CD4-positive, alpha-beta T cell treated with Interleukin-17A for 1 hour (primary cell): ENCODE measurements at places on chromosomes 5 and 9.

DNA sequence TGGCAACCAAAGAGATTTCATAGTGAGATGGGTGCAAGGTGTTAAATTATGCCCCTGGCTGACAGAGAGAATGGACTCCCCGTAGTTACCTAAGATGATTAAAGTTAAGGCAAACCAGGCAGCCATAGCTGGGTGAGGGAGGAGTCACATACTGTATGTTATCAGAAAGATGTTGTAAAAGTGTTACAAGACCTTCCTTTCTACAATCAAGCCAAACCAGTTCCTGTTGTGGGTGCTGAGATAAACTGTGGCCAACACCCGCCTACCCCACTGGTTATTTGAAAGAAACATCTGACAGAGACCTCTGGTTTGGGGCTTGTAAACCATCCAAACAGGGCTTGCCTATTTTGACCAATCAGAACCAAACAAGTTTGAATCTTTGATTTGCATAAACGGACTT lies 684.7 kb upstream of the NUDT12 start:
- no peak for DNase-seq

- DNase-seq = peak; percentile 51
These were observed 98.6 kb downstream of the PAM start for GRCh38 chr5:102853680-102854079.

- DNase-seq = no peak
These were observed 7.5 kb downstream of the RPS6 start for GRCh38 chr9:19372567-19372966.

GRCh38 chr9:7342229-7342628 lies 457.3 kb downstream of the DMAC1 start:
- DNase-seq = no peak

DNA sequence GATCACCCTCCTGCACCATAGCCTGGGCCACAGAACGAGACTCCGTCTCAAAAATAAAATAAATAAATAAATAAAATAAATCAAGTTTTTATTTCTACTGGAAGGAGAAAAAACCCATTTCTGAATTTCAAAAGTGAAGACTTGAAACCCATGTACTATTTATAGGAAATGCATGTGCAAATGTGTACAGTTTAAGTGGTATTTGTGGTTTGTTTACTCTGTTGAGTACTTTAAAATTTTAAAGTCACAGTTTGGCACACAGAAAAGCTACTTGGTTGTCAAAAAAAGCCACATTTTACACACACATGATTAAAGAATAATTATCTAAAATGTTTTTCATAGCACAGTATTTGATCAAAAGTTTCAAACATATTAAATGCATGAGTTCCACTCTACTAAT lies 43.6 kb downstream of the NR3C1 start:
- peak; percentile 31 for DNase-seq

DNA sequence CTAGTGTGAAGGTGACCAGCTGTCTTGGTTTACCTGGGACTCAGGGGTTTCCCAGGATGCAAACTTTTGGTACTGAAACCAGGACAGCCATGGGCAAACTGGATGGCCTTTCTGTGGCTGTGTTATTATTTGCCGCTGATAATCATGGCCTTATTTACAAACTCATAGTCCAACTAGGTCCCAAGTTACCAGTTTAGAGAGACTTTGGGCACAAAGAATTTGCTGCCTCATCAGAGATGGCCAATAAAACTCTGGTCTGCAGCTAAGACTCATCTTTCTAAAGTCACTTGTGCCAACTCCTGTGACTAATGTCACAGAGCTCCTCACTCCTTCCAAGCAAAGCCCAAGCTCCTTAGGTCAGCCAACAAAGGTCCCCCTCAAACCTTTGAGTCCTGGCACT lies 47.5 kb upstream of the PLPP6 start:
- DNase-seq = no peak

- DNase-seq = no peak
These were observed 288.2 kb upstream of the MAP3K1 start for GRCh38 chr5:56527174-56527573.

DNA sequence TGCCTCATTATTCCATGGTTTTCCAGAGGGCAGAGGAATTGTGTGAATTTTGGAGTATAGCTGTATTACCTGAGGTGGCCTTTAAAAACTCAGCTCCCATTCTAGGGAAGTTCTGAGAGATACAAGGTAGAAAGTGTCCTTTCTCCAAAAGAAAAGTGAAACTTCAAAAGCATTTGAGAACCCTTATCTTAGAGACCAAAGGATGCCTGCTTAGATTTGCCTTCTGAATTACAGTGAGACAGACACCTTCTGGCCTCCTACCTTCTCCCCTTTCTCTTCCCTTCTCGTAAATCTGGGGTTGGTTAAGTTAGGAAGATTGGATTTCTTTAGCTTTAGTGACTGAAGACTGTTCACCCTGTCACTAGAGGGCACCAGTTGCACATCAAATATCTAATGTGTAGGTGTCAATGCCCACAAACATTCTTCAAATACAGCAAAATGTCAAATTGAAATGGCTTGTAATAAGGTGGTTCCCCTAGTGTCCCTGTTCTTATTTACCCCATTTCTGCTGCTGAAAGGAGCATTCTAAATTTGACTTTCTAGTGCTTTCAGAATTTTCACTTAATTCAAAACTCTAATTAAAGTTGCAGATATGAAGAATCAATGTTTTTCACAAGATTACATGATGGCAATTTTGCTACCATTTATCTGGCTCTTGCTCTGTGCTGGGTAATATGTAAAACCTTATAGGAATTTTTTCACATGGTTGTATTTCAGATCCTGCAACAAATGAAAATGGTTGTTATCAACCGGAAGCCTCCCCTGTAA lies 46.7 kb downstream of the PRRC1 start:
- DNase-seq = peak; percentile 68

DNA sequence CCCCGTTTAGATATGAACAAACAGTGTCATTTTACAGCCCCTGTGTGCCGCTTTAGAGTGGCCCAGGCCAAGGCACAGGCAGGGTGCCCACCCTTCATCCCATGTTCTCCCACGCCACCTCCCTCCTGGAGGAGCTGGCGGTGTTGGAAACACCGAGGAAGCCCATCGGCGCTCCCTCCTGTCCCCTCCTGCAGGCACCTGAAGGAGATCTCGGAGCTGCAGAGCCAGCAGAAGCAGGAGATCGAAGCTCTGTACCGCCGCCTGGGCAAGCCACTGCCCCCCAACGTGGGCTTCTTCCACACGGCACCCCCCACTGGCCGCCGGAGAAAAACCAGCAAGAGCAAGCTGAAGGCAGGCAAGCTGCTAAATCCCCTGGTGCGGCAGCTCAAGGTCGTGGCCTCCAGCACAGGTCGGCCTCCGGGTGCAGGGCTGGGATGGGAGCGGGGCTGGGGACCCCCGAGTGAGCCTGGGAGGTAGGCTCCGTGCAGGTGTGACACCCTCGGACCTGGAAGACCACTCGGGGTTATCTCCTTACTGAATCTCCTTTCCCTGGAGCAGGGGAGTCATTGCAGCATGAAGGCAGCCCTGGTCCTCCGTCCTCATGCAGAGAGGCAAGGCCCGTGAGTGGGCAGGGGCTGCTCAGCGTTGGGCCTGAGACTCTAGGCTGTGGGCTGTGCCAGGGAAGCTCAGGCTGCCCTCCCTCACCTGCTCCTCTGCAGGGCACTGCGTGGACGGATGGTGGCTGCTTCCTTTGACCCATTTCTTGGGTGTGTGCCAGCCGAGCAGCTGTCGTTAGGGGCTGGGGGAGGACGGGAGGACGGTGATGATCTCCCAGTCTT lies 113.9 kb downstream of the WNK2 start:
- DNase-seq = no peak

GRCh38 chr5:3741374-3741770 lies 145.7 kb downstream of the IRX1 start:
- no peak for DNase-seq

DNA sequence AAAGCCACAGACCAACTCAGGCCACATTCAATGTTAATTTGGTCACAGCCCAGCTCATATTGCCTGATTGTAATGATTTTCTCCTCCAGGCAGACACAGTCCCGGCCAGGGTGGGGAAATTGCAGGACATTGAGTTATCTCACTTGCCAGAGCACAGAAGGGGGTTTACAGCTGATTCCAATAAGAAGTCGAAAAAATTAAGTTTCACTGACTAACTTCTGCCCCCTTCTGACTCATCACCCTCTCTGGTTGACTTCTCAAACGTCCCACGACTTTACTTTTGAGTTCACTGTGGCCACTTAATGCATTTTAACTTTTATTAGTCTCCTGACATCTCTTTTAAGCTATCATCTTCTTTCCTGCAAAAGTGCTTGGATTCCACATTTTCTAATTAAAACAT lies 321.4 kb upstream of the WWC1 start:
- DNase-seq = no peak

- peak; percentile 82 for DNase-seq
These were observed 26.2 kb downstream of the CARNMT1 start for GRCh38 chr9:75001719-75002421.

- DNase-seq = no peak
These were observed 176.0 kb downstream of the FGF18 start for GRCh38 chr5:171595401-171595800.

- no peak for DNase-seq
These were observed 1.6 kb downstream of the TEX48 start for GRCh38 chr9:114680259-114681001.

- no peak for DNase-seq
These were observed 105.6 kb upstream of the ZNF366 start for GRCh38 chr5:72612810-72613209.

DNA sequence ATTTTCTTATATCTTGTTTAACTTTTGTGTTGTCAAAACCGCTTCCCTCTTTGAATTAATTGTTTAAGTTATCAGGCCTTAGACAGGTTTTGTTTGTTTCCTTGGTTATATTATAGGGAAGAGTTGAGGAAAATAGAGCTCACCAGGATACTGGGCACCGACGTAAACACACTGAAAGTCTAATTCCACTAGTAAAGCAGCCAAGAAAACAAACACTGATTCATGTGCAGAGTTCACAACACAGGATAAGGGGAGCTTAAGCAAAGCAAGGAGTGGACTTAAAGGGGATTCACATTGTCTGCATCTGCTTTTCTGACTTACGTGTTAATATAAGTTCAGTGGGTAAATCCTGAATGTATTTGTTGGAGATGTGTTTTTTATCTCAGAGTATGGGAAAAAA lies 139.0 kb upstream of the CDH6 start:
- DNase-seq = no peak

DNA sequence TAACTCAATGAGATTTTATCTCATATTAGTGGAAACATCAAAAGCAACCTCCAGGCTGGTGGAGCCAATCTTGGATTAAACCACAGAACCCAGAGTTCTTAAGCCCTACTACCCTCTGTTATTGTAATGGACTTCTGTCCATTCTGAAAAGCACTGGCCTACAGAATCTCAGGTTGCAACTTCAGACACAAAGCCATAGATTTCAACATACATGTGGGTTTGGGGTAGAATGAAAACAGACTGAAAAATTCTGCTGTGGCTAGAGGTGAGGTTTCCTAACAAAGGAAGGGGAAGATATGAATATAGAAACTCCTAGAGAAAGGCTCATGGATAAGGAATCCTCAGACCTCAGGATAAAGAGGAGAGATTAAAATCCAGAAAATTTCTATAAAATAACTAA lies 569.8 kb upstream of the RIOK2 start:
- DNase-seq = no peak

- peak; percentile 13 for DNase-seq
These were observed 204.9 kb downstream of the CHSY3 start for GRCh38 chr5:130109152-130109551.

GRCh38 chr5:132296412-132297016 lies 2.3 kb downstream of the SLC22A4 start:
- no peak for DNase-seq

DNA sequence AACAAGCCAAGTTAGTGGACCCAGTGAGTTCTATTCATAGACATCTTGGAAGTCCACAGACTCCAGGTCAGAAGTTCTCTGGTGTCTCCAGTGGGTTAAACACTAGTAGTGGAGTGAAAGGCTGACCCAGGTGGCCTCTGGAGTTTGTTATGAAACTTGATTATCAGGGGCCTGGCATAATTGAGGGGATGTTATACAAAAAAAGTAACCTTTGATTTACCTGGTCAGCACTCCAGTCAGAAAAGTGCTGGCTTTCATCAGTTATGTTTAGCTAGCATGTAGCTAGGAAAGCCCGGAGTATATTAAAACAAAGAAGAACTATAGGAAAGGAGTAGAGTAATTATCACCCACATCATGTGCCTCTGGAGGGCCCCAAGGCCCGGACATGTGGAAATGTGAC lies 171.1 kb downstream of the CD180 start:
- no peak for DNase-seq

DNA sequence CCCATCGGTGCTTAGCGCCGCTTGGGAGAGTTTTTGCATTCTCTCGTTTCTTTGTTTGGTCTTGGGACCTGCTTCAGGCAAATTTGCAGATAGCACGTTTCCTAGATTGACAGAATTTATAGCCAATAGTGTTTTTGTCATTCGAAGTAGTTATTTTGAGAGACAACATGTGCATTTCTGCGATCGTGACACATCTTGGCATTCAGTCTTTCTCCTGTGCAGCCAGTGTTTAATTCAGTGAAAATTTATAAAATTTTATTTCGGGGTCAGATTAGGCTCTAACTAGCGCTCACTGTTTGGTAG lies 830 bp downstream of the PRRC1 start:
- peak; percentile 50 for DNase-seq

GRCh38 chr5:10577371-10578292 lies 13.8 kb downstream of the ANKRD33B start:
- no peak for DNase-seq

DNA sequence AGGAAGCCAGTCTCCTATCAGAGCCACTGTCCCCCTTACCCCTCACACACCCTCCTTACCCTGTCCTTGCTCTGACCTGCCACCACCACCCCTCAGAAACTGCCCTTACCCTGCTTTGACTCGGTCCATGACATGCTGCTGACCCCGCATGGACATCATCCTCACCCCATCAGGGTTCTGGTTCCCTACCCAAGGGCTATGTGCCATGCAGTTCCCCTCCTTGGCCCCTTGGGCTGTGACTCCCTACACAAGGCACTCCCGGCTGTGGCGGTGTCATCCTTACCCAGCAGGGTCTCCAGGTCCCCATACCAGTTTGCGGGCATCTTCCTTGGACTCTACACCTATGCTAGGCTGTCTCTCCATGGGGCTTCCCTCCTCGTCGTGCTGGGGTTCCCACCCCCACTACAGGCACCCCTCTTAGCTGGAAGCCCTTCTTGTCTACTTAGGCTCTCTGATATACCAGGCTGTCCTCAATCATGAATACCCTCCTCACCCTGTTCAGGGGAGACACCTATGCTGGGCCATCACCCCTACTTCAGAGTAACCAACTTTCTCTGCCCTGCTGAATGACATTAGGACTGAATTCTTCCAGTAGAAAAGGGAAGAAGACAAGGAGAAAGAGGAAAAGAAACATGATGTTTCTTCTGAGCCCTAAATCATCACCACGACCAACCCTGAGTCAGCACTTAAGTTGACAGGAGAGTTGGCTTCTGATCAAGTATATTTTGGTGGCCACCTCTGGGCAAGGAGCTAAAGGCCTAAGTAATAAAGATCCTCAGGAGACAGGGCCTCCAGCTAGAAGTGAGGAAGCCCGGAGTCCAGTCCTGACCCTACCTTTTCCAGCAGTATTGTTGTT lies 115.2 kb downstream of the GCNT1 start:
- no peak for DNase-seq

DNA sequence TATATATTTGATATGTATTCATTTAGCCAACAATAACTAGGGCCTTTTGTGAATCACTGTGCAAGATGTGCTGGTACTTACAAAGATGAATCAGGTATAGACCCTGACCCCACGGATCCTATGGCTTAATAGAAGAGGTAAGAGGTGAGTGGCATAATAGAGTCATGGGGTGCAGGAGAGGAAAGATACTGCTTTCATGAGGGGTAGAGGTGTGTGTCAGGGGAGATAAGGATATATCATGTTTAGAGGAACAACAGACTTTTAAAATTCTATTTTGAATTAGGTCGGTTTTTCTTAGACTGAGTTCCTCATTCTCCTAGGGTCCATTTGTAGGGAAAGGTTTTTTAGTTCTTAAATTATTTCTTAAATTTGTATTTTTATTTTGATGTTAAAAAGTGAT lies 27.8 kb downstream of the ZCCHC7 start:
- no peak for DNase-seq
